ENCODE measurements at places on chromosomes 16 and 17. TPM values are rescaled to one million over a fixed set of nuclear protein-coding genes. Genes with fewer than 3 reads are reported as not detected.

Gene TLCD2
- 0.13 TPM for total RNA-seq

DNA sequence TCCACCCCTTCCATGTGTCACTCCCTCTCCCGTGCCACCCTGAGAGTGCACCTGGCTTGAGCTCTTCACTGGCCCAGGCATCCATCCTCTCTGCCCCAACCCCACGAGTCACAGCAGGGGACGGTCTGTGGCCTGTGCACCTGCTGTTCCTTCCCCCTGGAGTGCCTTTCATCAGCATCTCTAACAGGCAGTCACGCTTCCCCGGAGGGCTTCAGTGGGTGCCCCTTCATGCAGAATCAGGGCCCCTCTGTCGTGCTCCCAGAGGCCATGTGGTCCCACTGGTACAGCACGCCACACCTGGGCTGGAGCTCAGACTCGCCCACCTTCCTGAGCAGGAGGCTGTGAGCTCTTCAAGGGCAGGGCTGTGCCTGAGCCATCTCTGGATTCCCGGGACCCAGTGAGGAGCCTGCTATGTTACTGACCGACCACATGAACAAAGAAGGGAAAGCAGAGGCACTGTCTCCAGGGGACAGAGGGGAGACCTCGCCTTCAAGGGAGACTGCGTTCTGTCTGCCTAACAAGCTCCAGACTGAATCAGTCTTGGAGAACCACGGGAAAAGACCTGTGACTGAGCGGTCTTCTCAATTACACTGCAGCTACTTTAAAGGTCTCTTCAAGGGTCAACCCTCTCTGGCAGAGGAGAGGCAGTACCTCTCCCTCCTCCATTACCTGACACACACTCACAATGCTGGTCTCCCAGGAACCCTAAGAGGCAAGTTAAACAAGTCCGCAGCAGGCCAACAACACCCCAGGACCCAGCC, 78.8 kb upstream of the DOC2B start:
- H3K4me1 ChIP-seq = no peaks in the 10 kb centered on the region
- no peak overlapping the region for H3K27ac ChIP-seq
- H3K36me3 ChIP-seq = no peaks in the 10 kb centered on the region
- peaks cover 5% of the 10 kb centered on the region for H3K27me3 ChIP-seq
- H3K4me3 ChIP-seq = no peak overlapping the region

Gene SECTM1
- 4.2 TPM for total RNA-seq

GRCh38 chr17:2977157-2977556, 86.2 kb downstream of the OR1D5 start:
- H3K4me1 ChIP-seq = no peaks in the 10 kb centered on the region
- DNase-seq = no peak
- H3K27me3 ChIP-seq = peaks cover 2% of the 10 kb centered on the region
- no peak overlapping the region for H3K4me3 ChIP-seq
- H3K36me3 ChIP-seq = no peaks in the 10 kb centered on the region
- H3K27ac ChIP-seq = no peak overlapping the region

DNA sequence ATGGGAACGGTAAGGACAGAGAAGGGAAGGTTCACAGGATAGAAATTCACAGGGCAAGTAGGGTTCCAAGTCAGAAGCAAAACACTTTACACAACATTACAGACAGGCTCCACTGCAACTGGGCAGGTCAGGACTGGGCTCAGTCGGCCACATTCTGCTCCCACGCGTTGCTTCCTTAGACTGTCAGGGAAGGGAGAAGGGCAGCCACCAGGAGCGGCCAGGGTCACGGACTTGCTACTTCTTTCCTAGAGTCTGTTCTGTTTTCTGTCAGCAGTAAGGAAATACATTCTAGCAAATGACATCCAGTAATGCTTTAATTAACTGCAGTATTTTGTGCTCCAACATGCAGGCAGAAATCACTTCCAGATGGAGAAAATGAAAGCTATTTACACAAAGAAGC, 160.3 kb upstream of the RPH3AL start:
- no peak overlapping the region for H3K4me3 ChIP-seq
- no peak for DNase-seq
- H3K27me3 ChIP-seq = no peaks in the 10 kb centered on the region
- no peaks in the 10 kb centered on the region for H3K4me1 ChIP-seq
- no peak overlapping the region for H3K27ac ChIP-seq

DNA sequence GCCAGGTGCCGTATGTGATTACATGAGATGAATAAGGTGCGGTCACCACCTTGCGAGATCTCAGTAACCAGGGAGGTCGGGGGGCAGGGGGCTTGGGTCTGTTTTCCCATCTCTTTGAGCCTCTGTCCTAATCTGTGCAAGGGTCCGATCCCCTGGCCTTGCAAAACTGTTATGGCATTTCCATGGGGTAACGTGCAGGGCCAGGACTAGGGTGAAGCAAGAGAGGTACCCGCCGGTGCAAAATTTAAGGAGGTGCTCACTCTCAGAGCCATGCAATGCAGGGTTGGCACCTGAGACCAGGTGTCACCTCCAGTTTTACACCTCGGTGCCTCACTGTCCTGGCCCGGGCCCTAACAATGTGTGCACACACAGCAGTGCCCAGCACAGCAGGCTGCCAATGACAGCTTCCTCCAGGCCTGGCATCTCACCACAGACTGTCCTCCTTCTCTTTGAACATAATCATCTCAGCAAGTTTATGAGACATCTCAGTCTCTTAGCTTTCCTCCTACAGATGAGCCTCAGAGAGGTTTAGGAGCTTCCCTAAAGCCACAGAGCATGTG, 43.6 kb downstream of the C16orf95 start:
- H3K4me1 ChIP-seq = peaks cover 9% of the 10 kb centered on the region
- no peak overlapping the region for H3K27ac ChIP-seq
- no peak overlapping the region for H3K4me3 ChIP-seq
- DNase-seq = no peak
- H3K36me3 ChIP-seq = peaks cover 2% of the 10 kb centered on the region

- H3K27me3 ChIP-seq = no peaks in the 10 kb centered on the region
- no peak overlapping the region for H3K4me3 ChIP-seq
- no peaks in the 10 kb centered on the region for H3K36me3 ChIP-seq
- no peak overlapping the region for H3K27ac ChIP-seq
Observed at GRCh38 chr17:17919169-17920107, 52.8 kb downstream of the TOM1L2 start.

Gene AATK
- 0.62 TPM for total RNA-seq

Gene ZFP90
- total RNA-seq = 19.3 TPM

DNA sequence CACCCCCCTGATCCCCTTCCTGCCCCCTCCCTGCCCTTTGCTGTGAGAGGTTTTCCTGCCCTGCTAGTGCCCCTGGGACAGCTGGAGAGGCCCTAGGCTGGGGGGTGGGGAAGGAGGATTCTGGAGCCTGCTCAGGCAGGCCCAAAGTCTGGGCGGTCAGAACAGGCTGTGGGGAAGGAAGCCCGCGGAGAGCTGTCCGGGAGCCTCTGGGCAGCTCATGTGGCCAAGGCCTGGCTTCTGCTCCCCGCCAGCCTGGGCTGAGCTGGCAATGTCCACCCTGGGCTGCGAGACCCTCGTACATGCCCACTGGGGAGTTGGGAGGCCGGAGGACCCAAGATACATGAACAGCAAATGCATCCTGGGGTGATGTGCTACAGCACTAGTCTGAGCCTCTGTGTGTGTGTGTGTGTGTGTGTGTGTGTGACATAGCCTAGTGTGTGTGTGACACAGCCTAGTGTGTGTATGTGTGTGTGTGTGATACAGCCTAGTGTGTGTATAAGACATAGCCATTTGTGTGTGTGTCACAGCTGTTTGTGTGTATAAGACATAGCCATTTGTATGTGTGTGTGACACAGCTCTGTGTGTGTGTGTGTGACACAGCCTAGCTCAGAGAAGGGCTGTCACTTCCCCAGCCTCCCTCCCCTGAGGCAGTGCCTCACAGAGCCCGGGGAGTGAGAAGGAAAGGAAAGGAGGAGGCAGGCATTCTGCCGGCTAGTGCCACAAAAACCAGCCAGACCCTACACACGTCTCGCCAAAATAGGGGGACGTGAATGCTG, 201.4 kb upstream of the CIBAR2 start:
- H3K27me3 ChIP-seq = no peaks in the 10 kb centered on the region
- H3K36me3 ChIP-seq = no peaks in the 10 kb centered on the region

All from activated T-helper 1 cell treated with anti-CD3 and anti-CD28 coated beads, Interleukin-12 subunit alpha, Interleukin-12 subunit beta, Interleukin-2, Interleukin-4 antibody, amounts not matched to agents 30 ng/mL and 10 ng/mL and 1 ng/mL, durations not matched to agents 14 hours and 24 hours and 36 hours (primary cell).